ENCODE measurements at places on chromosomes 5 and 9.

DNA sequence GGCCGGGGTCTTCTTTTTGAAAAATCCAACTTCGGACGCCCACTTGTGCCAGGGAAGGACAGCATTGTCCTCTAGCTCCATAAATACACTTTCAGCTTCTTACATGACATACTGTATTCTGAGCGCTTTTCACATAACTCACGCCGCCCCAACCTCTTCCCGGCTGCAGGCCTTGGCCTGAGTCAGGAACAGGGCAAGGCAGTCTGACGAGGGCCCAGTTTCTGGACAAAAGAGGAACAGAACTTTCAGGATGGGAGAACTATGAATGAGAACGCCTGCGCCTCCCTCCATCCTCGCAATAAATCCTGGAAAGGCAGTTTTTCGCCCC is 650 bp downstream of the DCTN4 start:
- no peak for DNase-seq

- no peak for DNase-seq
Observed at GRCh38 chr9:106644661-106645060, 218.3 kb upstream of the ZNF462 start.

DNA sequence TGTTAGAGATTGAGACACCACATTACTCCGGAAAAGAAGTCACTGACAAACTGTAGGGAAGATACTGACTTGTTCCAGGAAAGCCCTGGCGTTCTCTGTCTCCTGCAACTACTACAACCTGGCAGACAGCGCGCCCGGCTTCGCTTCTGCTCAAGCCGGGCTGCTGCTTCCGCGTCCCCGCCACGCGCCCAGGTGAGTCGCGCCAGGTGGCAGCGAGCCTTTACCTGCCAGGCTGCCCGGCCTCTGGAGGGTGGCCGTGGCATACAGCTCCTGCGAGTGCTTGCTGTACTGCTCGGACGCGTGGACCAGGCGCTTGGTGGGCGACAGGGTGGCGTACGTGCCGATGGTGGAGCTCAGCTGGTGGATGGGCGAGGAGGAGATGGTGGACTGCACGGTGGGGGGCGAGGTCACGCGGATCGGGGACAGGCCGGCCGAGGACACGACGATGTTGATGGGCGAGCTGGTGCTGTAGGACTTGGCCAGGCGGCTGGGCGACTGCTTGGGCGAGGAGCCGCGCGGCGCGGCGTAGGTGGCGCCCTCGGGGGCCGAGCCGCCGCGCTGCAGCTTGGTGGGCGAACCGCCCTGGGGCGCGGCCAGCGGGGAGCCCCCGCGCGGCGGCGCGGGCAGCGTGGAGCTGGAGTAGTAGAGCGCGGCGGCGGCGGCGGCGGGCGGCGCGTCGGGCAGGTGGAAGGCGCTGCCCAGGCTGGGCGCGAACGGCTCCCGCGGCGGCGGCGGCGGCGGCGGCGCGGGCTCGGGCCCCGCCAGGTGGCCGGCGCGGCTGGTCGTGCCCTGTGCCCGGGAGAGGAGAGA is 519.6 kb downstream of the CTNND2 start:
- no peak for DNase-seq

DNA sequence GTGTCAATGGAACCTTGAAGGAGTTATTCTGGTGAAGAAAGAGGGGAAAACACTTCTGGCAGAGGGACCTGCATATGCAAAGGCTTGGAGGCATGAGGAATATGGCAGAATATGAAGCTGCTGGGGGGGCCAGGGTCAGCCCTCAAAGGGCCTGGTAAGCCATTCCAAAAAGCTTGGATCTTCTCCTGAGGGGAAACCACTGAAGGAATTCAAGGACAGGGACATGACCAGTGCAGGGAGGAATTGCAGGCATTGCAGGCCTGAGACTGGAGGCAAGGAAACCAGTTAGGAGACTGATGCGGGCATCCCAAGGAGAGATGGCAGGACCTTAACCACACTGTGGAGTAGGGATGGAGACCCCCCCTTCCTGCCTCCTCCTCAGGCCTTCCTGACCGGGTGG is 21.4 kb downstream of the ENHO start:
- DNase-seq: no peak

DNA sequence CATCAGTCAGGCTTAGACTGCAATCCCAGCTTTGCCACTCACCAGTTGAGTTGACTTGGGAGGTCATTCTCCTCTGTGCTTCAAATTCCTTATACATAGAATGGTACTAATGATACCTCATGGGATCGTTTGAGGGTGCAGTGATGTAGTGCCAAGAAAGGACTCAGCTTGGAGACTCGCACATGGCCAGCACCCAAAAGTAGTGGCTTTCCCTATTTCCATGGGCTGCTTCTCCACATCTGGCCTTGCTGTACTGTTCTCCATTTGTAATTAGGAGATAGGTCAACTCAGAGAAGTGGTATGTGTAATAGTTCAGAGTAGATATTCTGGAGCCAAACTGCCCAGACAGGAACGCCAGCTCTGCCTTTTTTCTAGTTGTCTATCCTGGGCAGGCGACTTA is 5.5 kb downstream of the CCL19 start:
- DNase-seq: no peak

DNA sequence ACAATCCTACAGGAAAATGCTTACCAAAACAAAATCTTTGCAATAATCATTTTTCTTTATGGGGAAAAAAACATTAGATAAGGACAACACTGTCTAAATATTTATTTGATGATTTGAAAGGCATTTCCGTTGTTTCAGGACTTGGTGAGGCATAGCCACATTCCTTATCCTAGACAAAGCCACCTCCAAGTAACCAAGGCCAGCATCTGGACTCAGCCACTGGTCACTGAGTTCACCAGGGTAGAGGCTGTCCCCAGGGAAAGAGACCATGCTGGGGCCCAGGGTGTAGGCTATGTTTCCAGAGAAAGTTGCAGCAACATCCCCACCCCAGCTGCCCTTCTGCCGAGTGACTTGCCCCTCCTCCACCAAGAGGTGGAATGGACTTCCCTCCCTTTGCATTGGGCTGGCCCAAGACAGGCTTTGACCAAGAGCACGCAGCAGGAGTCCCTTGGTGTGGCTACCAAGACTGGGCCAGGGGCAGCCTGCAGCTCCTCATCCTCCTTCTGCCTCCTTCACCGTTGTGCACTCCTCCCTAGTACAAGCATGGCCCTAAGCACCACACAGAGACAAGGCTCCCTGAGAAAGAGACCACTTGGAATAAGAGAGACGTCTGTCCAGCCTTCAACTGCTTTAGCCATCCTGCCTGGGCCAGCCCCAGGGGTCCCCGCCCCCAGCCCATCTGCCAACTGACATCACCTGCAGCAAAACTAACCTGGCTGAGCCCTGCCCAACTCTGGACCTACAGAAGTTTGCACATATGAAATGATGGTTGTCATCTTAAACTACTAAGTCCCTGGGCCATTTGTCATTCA is 68.1 kb upstream of the SPIN1 start:
- DNase-seq: no peak
